ENCODE measurements at places on chromosomes 6 and 20. TPM values are rescaled to one million over a fixed set of nuclear protein-coding genes. Genes with fewer than 3 reads are reported as not detected.

OPRM1 gene
- total RNA-seq: not detected

PNLDC1 gene
- not detected for total RNA-seq

PTK7 gene
- total RNA-seq: 88.3 TPM

RBPJL gene
- total RNA-seq: not detected

Measured in SJCRH30 (cell line).